HAP-1 (cell line): ENCODE measurements at places on chromosomes 16 and 17.
A peak's percentile ranks its signal among the peaks of the same experiment; 100 is the strongest.

- peak; percentile 50 for DNase-seq
Observed at GRCh38 chr16:11740567-11740966, 2.1 kb downstream of the TXNDC11 start.

GRCh38 chr16:13951611-13952010 lies 31.7 kb downstream of the ERCC4 start:
- no peak for DNase-seq

DNA sequence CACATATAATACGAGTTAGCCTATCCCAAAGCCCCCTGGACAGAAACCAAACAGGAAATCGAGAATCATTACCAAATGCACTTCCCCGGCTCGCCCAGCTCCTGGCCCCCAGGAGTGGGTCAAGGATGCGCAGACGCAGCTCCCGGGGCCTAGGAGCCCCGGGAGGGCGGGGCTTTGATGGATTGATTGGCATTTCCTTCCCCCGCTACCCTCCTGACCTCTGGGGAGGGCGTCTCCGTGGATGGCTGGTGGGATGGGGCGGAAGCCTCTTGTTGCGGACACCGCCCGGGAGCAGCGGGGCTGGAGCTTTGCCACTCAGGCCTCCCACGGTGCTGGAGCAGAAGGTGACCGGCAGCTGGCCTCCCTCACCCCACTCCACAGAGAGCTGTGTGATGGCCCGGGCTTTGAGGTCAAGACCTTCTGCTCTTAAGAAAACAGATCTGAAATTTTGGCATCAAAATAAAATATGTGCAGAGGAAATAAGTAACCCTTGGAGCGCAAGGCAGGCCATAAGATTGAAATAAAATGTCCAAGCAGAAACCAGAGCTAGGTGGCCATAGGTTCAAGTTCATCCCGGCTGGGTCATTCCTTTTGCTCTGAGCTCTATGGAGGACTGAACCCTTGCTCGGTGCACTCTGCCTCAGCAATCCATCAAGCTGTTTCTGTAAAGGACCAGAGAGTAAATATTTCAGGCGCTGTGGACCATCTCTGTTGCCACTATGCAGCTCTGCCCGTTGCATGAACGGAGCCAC lies 262.3 kb downstream of the SOX9 start:
- DNase-seq: no peak

GRCh38 chr16:46632778-46633733 lies 11.9 kb upstream of the SHCBP1 start:
- no peak for DNase-seq

DNA sequence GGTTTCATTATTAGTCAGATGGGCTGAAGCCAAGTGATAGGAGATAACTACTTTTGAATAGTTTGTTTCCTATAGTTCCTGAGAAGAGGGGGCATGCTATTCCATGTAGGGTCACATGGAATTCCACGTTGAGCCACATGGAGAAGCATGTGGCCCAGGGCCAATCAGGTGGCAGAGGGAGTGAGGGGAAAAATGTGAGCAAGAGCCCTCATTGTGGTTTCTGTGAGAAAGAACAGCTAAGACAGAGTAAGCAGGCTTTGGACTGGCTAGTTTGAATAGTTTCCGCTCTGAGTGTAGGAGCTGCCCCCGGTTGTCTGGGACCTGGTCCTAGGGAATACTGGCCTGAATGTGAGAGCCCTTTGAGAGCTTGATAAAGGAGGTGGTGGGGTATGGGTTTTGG lies 69.9 kb upstream of the CNTNAP4 start:
- no peak for DNase-seq

DNA sequence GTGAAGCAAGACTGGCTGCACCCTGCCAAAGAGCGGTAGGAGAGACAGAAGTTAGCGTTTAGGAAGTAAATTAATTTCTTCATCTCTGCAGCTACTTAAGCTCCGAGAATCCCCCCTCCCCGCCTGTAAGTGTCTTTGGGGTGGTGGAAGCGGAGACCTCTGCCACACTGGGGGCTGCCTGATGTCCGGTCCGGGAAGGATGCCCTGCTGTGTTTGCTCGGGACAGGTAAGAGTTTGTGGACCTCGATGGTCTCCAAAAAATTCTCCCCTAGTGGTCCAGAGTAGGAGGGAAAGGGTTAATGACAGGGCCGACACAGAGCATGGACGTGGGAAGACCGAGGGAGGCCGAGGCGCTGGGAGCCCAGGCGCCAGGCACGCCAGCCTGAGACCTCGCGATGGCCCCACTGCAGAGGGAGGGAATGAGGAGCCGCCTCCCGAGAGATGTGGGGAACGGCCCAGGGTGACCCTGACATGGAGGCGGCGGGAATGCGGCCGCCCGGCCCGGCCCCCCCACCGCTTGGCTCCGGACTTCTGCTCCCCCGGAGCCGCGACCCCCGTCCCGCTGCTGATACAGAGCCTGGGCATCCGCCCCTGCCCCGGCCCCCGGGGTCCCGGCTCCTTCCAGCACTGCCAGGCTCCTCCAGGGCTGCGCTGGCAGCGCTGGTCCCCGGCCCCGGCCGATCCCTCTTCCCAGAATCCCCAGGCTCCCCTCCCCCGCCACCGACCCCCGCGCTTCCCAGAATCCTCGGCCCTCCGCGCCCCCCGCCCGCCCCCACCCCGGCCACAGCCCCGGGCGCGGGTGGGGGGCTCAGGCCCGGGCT lies 680 bp downstream of the ZNF629 start:
- peak; percentile 69 for DNase-seq

GRCh38 chr17:44095647-44096496 lies 25.3 kb downstream of the G6PC3 start:
- peak; percentile 94 for DNase-seq

GRCh38 chr17:50371526-50371925 lies 1.5 kb downstream of the MRPL27 start:
- DNase-seq: no peak

DNA sequence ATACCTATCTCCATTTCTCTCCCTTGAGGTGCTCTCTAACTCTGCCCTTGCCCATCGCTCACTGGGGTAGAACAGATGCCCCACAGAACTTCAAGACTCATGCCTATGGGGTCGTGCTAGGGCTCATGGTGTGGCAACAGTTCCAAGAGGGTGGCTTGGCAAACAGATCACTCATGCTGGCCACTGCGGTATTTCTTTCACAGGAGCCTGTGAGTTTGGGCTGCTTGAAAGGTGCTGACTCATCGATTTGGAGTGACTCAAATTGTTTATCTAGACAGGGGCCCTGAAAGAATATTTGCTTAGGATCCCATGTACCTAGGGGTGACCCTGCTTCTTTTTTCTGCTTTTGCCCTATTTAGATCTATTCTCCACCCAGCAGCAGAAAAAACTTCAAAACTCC lies 69.9 kb downstream of the IRX5 start:
- no peak for DNase-seq

GRCh38 chr16:84332975-84333684 lies 35.2 kb upstream of the ATP2C2 start:
- no peak for DNase-seq

DNA sequence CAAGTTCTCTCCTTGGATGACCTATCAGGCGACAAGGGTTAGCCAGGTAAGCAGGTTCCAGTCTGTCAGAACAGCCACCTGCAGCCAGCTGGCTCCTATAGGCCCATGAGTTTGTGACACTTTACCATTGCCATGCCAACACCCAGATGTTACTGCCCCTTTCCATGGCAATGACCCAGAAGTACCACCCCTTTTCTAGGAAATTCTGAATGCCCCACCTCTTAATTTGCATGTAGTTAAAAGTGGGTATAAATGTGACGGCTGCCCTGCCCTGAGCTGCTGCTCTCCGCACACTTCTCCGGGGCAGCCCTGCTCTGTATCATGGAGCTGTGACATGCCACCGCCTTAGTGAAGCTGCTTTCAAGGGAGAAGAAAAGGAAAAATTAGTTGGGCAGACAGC lies 10.0 kb upstream of the SECTM1 start:
- no peak for DNase-seq

DNA sequence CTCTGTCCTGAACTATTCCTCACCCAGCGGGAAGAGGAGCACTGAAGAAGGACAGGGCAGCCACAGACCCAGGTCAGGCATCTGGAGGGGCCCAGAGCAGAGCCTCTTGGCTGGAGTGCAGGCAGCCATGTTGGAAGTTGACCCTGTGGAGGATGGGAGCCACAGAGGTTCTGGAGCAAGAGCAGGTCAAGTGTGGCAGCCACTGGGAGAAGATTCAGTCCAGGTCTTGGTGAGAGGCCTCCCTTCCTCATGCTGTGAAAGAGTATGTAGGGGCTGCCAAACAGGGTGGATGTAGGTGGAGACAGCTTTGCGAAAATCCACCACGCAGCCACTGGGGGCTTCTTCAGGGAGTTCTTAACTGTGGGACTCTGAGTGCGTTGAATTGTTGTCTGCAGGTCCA lies 590 bp upstream of the CD79B start:
- no peak for DNase-seq

- DNase-seq: peak; percentile 63
Observed at GRCh38 chr16:71412270-71413160, 29.3 kb downstream of the TLE7 start.

DNA sequence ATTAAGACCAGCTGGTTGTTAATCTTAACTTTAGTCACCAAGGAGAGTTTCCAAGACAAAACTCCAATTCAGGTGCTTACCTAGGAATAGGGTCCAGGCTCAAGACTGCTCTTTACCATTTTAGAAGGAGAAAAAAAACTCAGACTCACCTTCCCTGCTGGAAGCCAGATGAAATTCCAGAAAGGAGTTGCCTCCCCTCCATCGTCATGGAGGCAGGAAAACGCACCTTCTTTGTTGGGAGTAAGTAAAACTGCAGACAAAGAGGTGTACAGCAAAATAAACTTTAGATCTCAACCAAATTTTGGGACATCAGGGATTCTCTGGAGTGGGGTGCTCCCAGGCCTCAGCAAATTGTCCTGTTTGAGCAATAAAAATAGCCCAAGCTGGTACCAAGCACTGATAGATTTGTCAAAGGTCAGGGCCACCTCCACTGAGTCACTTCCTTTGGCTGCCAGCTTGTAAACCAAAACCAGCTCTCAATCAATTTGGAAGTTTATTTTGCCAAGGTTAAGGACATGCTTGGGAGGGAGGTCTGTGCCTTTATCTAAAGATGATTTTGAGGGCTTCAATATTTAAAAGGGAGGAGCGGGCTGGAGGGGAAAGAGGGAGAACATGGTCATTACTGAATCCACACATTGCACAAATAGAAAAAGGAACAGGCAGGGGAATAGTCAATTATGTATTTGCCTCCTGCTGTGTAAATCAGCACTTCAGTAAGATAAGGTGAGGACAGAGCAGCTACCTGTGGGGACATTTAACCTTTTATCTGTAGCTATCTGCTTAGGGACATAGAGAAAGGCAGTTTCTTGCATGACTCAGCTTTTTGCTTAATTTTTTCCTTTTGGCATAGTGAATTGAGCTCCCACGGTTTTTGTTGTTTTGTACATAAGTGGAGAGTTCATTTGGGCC lies 1.5 kb upstream of the ALDH3A2 start:
- no peak for DNase-seq

DNA sequence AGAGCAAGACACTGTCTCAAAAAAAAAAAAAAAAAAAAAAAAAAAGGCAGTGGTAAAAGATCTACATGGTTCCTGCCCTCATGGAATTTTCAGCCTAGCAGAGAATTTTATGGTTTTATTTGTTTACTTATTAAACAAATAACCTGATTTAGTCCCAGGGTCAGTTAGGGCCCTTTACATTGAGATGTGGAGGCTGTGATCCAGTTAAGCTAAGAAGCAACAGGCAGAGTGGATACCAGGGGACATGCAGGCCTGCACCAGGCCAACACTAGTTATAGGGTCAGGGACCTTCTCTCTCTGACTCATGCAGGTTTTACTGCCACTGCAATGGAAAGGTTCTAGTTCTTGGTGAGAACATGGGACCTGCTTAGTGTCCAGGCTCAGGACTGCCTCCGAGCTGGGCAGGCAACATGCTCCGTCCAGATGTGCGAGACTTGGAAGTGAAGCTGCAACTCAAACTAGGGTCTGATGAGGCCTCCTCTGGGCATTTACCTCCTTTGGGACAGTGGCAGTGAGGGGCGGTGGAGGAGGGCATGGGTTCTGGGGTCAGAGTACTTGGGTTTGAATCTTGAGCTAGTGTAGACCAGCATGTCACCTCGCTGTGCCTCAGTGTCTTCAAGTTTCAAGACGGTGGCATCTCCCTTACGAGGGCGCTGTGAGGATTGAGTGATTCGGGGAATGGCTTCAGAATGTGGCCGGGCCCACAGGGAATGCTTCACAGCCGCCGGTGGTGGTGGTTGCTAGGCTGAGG lies 301.8 kb downstream of the CPPED1 start:
- no peak for DNase-seq

DNA sequence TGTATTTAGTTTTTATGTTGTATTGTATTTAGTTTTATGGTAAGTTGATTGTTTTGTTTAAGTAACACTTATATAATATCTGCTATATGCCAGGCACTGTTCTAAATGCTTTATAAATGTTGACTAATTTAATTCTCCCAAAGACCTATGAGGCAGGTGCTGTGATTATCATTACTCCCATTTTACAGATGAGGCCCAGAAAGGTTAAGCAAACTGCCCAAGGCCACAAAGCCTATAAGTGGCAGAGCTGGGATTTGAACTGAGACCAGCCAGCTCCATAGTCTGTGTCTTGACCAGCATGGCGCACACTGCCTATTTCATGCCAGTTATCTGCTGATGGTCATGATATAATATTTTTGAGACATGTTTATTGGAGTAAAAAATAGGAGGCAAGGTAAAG lies 24.0 kb downstream of the IL21R start:
- DNase-seq: no peak

GRCh38 chr17:77495575-77495974 lies 354.8 kb downstream of the SEC14L1 start:
- no peak for DNase-seq

GRCh38 chr17:77863814-77864161 lies 94.7 kb upstream of the TNRC6C start:
- no peak for DNase-seq

DNA sequence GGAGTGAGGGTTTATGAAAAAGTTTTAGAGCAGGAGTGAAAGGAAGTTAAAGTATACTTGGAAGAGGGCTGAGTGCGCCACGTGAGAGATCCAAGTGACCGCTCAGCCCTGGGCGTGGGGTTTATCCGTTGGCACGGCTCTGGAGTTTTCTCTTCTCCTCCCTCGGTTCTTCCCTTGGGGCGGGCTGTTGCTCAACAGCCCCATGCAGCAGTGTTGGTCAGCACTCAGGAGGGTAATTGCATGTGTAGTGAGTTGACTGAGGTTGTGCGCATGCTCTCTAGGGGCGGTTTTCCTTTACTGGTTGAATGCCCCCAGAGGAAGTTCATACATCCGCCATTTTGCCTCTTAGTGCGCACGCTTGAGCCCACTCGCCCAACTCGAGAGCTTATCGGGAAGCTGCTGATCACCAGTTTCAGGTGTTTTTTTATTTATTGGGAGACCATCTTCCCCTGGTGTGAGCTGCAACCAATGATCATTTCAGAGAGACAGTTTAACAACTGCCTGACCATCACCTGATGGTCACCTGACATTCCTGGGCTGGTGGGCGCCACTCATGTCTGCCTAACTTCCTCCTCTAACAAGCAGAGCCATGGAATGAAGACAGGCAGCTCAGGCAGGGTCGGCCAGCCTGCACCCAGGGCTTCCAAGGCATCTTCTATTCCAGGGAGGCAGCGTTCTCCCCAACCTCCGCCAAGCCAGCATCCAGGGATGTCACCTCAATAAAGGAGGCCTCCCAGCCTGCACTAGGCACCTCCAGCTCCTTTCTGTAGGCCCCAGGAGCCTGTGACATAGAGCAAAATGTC lies 41.3 kb upstream of the DNAH17 start:
- DNase-seq: no peak
